Left kidney (tissue), 8 donors: ENCODE measurements at places on chromosomes 3 and 15. TPM values are rescaled to one million over a fixed set of nuclear protein-coding genes. Genes with fewer than 3 reads are reported as not detected.

DUOXA2 gene
- polyA plus RNA-seq = not detected

SPESP1 gene
- polyA plus RNA-seq = 6.9 TPM

EAF2 gene
- 9.1 TPM for polyA plus RNA-seq

PP2D1 gene
- 1.1 TPM for polyA plus RNA-seq

PLSCR5 gene
- not detected for polyA plus RNA-seq

SLC33A1 gene
- polyA plus RNA-seq = 50.3 TPM

SNURF gene
- 25.9 TPM for polyA plus RNA-seq

SELENOK gene
- polyA plus RNA-seq = 64.7 TPM

NUP210 gene
- 28.9 TPM for polyA plus RNA-seq

TRPC1 gene
- 14.4 TPM for polyA plus RNA-seq

GRCh38 chr3:169260296-169260695, 403.2 kb downstream of the MECOM start:
- no peak for DNase-seq

- DNase-seq = no peak
Measured at GRCh38 chr3:179036226-179036625, 35.4 kb downstream of the ZMAT3 start.

- no peak for DNase-seq
Measured at GRCh38 chr15:101255051-101255395, 3.2 kb upstream of the CHSY1 start.

- no peak for DNase-seq
Measured at GRCh38 chr3:132822266-132822665, 100.1 kb upstream of the NPHP3 start.

DNA sequence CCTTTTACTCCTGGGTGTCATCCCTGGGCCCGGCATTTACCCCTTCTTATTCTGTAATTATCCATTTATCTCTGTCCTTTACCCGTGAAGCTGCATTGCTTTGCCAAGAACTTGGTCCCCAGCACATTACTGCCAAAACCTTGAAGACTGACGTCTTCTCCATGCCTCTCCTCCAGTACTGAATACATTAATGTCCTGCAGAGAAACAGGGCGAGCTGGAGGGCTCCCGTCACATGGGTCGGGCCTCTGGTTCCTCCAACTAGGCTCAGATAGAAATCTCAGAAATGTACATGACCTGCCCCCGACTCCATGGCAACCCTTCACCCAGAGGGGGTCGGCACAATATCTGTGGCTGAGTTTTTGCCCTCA, 445 bp downstream of the EFCAB12 start:
- no peak for DNase-seq

DNA sequence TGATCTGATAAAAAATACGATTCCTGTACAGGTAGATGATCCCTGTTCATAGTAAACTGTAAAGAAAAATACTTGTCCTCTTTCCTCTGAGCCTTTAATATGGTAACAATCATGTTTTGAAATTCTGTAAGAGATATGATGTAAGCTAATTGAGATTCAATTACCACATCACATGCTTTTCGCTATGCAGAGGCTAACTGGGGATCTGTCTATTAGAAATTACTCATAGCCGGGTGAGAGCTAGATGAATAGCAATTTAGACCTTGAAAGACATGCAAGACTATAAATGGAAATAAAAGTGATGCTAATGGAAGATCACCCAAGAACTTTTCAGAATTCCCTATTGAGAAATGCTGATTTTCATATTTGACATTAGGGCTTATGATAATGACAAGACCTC, 579.9 kb upstream of the ZNF717 start:
- no peak for DNase-seq

GRCh38 chr3:141366285-141367037, 1.8 kb upstream of the ZBTB38 start:
- DNase-seq = no peak

GRCh38 chr3:16253601-16254000, 11.1 kb downstream of the DPH3 start:
- no peak for DNase-seq

GRCh38 chr15:98758224-98758623, 109.9 kb downstream of the IGF1R start:
- no peak for DNase-seq

- DNase-seq = no peak
Measured at GRCh38 chr15:25939122-25939521, 76.0 kb upstream of the ATP10A start.

GRCh38 chr3:171804618-171805389, 5.5 kb downstream of the PLD1 start:
- DNase-seq = no peak

- no peak for DNase-seq
Measured at GRCh38 chr15:85709250-85709649, 85.5 kb downstream of the KLHL25 start.

DNA sequence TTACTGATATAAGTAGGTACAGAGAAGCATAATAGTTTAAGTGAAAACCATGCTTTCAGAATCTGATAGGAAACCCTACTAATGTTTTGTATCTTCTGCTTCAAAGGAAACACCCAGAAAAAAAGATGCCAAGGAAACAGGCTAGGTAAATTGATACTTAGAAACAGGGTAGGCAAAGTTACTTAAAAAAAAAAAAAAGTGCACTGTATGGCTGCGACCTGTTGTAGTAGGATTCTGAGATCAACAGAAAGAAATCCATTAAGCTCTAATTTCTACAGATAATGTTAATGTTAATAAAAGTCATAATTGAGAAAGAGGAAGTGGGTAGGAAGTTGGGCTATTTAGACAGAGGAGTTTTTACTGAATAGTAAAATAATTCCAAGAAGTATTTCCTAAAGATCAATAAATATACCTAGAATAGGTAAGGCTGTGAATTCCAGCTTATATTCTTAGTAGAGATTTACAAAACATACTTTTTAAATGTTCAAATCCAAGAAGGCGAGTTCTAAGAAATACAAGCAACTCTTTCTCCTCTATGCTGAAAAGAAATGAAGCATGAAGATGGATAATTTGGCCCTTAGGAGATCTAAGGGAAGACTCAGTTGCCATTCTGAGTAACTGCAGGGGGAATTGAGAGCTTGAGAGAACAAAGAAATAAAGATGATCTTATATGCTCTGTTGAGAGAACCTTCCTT, 24.1 kb upstream of the STT3B start:
- DNase-seq = no peak

DNA sequence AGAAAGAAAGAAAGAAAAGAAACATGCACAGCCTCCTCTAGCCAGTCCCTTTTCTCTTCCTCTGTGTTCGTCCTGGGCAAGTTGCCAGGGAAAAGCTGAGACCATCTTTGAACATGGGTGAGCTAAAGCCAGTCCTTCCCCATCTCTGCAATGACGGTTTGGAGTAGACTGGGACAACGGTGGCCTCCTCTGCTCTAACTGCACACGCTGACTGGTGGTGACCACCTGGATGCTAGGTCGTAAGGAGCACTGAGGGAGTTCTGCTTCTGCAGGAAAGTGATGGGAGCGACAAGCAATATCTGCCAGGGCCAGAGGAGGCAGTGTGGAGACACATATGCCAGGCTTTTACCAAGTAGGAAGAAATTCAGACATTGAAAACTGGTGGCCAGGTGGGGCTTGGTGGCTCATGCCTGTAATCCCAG, 111.7 kb downstream of the NUP210 start:
- no peak for DNase-seq

GRCh38 chr15:81922143-81922542, 123.7 kb downstream of the MEX3B start:
- DNase-seq = no peak

DNA sequence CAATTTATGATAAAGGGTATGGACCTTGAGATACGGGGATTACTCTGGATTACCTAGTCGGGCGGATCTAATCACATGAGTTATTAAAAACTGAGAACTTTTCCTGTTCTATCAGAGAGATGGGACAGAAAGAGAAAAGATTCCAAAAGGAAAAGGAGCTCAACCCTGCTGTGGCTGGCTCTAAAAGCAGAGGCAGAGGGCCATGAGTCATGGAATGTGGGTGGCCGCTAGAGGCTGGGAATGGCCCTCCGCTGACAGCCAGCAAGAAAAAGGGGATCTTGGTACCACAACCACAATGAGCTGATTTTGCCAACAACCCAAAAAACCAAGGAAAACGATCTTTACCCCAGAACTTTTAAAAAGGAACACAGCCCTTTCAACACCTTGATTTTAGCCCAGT, 210.0 kb downstream of the MAGI1 start:
- no peak for DNase-seq

GRCh38 chr3:7436542-7436941, 575.6 kb downstream of the GRM7 start:
- no peak for DNase-seq

DNA sequence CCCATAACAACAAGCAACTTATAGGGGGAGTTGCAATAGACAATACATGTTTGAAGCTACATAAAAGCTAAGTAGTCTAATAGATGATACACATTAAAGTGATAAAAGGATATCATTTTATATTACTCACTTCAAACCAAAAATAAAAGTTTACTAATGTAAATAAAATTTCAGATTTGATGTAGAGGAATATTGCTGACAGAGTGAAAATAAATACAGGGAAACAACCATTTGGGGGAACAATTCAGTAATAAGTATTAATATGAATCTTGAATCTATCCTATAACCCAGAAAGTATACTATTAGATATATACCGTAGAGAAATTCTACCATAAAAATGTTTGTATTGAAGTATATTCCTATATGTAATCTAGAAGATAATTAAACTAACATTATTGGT, 1248.9 kb upstream of the EPHA6 start:
- DNase-seq = no peak

- no peak for DNase-seq
Measured at GRCh38 chr3:59304296-59304695, 254.5 kb upstream of the CFAP20DC start.

- DNase-seq = no peak
Measured at GRCh38 chr3:168888781-168889180, 774.7 kb downstream of the MECOM start.

GRCh38 chr15:66008940-66009562, 139.8 kb downstream of the RAB11A start:
- no peak for DNase-seq

DNA sequence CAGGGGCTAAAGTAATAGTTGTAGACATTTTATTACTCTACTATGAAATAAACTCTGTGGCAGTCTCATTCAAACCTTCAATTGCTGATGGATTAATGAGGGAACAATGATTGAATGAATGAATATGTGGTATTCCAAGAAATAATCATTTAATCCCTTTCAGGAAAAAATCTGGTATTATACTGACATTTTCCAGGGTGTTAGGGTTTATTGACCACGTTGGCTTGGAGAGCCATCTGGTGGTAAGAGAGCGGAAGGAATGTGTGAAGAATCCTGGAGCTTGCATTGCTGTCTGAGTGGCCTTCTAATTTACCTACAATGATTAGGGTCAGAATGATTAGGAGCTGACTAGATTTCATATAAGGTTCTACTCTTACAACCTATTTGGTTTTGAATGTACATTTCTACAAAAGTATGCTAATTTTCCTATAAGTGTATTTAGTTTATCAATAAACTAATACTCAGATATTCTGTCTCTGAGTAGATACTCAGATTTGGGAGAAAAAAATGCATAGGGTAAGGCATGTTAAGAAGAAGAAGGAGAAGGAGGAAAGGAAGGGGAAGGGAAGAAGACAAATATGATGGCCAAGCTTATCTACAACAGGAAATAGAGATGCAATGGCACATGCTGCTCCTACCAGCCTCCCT, 249.9 kb downstream of the ROBO1 start:
- DNase-seq = peak; percentile 29

DNA sequence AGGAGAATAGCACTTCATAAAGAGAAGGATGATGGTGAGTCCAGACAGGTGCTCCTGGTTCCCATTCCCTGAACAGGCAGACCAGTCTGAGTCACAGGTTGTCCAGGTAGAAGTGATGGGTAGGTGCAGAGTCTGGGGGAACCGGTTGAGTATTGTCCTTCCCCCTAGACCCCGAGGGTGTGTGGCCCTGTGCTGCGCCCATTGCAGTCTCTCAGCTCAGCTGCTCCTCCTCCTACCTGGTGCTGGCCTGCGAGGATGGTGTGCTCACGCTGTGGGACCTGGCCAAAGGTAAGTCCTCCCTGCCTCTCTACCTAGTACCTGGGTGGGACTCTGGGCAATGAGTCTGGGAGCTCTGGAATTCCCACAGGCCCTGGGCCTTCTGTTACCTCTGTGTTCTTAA, 19.8 kb downstream of the MESP1 start:
- no peak for DNase-seq

- DNase-seq = no peak
Measured at GRCh38 chr3:169493521-169494141, 169.9 kb downstream of the MECOM start.

GRCh38 chr3:149021830-149022229, 30.5 kb downstream of the GYG1 start:
- DNase-seq = no peak

DNA sequence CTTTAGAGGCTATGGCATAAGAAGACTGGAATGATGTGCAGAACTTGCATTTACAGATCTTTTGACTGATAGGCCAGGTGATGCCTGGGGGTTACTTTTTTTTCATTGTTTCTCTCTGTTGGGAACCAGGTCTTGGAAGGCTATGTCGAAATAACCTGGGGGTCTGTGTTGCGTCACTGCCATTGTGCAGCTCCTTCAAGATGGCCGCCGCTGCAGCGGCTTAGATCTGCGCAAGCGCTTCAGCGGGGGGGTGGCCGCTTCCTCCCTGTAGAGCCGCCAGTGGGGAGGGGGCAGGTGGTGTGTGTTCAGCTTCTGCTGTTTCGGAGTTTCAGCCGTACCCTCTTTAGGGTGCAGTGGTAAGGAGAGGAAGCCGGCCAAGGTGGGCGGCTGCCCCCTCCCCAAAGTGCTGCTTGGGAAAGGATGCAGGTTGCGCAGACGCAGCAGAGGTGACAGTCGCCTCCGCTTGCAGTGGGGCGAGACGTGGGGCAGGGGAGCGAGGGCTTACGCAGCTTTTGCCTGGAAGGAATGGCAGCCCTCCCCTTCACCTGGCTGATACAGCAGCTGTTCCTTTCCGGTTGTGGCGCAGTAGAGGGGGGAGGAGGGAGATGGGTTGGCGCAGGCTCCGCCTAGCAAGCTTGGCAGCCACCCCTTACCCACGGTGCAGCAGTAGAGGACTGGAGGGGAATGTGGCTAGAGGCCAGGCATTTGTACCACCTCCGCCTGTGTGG, 1.5 kb downstream of the SNRPN start:
- peak; percentile 76 for DNase-seq

DNA sequence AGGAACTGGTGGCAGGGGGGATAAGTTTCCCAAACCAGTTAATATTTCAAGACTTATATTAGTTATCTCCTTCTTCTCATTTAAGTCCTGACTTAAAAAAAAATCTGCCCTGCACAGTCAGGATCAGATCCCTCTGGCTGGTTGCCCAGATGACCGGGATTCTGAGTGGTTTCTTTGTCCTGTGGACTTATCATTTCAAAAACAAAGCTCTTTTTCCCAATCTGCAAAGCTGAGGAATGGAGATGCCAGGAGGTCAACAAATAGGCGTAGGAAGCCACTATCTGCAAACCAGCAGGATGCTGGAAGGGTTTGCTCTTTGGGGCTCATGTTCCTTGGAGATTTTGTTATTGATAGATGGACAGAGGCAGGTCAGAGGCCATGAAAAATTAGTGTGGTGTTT, 5.8 kb downstream of the C3orf20 start:
- DNase-seq = no peak

DNA sequence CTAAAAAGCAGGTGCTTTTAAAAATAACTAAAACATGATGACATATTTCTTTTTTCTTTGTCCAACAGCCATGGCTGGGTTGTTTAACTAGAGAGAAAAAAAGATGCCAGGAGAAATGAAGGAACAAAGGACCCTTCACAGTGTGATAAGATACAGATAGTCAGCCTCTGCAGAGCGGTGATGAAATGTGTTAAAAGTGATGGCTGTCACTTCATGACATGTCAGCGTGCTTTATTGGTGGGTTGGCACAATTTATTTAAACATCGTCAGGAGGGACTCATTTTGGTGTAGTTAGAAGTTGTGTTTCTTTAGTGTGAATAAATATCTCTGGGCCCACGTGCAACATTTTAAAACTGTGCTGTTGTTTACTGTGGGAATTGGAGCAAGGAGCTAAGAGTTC, 887.4 kb upstream of the CFAP20DC start:
- DNase-seq = no peak
